CD4-positive, alpha-beta T cell treated with Interleukin-6 at 100 ng/mL for 8 hours (primary cell): ENCODE measurements at places on chromosomes 5 and 9.

- DNase-seq: no peak
These were observed 3.7 kb downstream of the CARD19 start for GRCh38 chr9:93099551-93100275.

DNA sequence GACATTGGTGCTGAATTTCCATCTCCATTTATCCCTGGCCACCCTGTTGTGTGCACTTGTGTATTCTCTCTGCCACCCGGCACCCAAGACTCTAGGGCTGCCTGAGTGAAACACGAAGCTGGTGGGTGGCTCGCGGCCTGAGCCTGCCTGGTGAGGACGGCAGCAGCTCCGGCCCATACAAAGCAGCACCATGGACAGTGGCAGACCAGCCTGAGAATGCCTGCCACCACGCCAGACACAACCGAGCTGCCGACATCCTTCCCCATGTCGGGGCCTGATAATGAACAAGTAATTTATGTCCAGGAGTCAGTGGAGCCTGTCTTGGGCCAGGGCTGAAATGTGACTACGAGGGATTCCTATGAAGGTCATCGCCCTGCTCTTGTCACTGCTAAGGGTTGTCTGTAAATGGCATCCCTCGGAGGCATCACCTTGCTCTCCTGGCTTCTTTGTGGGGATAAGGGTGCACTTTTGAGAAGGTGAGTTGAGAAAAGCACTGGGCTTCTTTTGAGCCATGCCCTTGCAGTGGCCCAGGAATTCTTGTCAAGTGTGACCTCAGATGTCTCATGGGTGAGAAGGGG lies 175.7 kb downstream of the MELK start:
- DNase-seq: no peak

DNA sequence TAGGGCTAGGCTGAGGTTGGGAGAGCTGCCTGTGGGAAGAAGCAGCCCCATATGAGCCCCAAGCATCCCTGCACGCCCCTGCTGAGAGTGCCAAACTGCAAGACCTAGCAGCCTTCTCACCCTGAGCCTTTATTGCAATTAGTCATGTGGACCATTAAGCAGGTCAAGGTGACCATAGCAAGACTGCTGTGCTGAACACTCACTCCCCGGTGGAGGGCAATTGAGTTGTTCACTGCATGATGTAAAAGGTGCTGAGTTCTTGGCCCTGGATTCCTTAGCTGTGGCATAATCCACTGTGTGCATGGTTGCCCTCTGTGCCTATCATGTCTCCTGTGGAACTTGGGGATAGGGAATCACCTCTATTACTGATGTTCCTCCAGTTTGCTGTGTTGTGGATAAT lies 131.1 kb downstream of the FOXD1 start:
- DNase-seq: no peak

DNA sequence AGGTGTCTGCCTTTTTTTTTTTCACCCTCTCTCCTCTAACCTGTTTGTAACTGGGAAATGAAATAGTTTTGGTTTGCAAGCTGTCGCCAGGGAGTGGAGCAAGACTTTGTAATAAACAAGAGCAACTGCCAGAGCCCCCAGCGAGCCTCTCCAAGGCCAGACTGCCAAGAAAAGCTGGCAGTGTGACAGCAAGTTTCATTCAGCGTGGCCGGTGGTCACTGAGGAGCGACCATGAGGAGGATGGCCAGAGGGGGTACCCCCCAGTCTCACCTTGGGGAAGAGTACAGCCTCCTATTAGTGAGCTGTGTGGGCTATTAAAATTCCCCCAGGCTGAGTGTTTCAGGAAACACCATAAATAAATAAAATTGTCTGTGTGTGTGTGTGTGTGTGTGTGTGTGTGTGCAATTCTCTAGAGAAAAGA lies 49.9 kb downstream of the ZFAND5 start:
- no peak for DNase-seq

DNA sequence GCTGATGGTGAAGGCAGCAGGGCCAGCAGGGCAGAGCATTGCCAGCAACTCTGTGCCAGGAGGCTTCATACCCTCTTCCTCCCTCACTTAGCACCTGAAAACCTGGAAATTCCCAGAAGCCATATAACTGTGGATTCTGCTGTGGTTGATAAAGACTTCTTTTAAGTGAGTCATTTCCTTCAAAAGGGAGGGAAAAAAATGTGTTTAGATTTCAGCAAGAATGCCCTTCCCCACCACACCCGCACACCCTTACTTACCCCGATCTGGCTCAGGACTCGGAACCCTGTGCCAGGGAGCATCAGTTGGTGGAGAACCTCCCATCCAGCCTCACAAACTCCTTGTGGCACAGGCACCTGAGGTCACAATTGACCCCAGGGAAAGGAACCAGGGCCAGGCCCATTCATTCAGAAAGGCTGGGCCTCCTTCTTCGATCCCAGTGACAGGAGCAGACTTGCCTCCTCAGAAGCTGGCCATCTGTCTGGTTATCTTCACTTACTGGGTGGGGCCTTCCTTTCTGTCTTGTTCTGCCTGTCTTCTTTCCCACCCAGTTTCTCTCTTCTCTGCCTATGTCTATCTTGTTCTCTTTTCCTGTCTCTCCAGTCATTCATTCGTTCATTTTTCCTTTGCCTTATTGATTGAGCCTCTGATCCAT lies 62.6 kb downstream of the PLAC8L1 start:
- no peak for DNase-seq

DNA sequence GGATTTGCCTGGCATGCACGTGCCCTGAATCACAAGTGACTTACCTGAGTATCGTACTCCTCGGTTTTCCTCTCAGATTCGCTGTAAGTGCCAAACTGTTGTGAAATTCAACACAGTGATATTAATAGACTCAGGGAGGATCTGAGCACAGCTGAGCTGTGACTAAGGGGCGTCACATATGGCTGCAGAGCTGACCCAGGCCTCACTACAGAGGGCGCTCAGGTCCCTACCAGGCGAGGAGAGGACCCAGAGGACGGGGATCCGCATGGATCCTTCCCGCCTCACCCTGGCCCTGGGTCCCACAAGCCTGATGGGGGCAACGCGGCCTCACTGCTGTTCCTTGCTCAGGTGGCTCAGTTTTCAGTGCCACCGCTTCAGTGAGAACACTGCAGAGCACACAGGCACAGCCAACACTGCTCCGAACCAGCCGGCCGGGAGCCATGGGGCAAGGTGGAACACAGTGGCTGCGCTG lies 20.1 kb downstream of the CLPTM1L start:
- no peak for DNase-seq

DNA sequence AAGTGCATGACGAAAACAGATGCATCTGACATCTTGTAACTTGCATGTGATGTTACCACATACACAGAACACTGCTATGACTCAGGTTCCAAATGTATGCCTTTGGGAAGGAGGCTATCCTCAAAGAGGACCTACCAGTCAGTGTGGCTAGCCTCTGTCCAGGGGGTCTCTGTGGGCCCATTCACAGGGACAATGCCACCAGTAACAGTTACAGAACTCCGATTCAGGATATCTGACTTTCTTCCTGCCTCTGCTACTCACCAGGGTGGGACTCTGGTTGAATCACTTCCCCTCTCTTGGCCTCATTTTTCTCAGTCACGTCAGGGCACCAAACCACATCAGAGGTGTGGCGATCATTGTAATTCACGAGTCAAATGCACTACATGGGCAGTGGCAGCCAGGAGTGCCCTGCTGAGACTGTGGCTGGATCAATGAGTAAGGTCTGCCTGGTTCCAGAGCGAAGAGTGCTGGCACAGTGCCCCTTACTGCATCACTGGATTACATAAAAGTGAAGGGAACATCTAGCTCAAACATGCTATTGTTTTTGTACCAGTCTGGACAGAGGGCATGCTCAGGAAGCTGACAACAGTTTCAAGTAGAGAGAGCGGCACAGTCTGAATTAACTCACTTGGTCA lies 13.2 kb downstream of the ATOX1 start:
- DNase-seq: peak; percentile 36

GRCh38 chr5:80569961-80570786 lies at the start of gene ANKRD34B:
TSS of gene ANKRD34B (minus strand) at chr5:80570280. CDS start at chr5:80560019, 10,261 bp downstream.
- no peak for DNase-seq

- no peak for DNase-seq
These were observed 14.1 kb upstream of the TNFAIP8 start for GRCh38 chr5:119341452-119342349.

DNA sequence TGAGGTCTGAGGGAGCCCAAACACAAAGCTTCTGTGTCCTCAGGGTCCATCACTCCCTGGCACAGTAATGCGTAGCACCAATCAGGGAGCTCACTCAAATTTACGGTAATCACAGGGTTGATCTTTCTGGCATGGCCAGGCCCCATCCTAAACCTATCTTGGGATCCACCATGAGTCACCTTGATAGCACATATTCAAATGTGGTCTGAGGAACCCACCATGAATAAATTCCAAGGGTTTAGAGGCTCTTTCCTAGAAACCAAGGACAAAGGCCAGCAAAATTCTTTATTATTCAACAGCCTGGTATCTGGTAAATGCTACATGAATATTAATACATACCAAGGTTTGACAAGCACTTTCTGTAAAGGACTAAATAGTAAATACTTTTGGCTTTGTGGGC lies 254.5 kb downstream of the TLR4 start:
- DNase-seq: no peak

- DNase-seq: no peak
These were observed 65.0 kb upstream of the SUB1 start for GRCh38 chr5:32520356-32520755.

DNA sequence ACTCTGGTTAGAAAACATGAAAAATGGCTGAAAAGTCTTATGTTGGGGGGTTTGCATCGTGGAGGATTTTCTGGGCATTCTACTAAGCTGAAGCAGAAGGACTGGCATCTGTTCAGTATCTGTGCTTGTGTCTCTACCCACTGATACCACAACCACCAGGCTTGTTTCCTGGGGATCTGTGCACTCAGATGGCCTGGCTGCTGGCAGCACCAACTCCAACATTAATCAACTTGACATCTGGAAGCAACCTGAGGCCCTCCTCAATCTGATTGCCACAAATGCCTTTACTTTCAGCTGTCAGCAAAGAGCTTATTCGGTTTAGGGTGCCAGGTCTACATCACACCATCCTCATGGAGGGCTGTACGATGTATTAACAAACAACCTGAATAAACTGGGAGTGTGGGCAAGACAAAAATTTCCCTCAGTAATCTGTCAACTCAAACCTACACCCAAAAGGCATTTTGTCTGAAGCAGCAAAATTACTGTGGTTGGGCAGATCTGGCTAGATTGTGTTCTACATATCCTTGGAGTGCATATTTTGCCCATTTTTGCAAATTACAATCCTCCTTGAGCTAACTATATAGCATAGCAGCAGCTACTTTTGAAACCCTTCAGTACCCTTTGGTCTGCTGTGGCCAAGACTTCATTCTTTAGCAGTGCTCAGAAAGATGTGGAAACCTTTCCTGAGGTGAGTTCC lies 74.6 kb downstream of the FOXD1 start:
- DNase-seq: no peak

DNA sequence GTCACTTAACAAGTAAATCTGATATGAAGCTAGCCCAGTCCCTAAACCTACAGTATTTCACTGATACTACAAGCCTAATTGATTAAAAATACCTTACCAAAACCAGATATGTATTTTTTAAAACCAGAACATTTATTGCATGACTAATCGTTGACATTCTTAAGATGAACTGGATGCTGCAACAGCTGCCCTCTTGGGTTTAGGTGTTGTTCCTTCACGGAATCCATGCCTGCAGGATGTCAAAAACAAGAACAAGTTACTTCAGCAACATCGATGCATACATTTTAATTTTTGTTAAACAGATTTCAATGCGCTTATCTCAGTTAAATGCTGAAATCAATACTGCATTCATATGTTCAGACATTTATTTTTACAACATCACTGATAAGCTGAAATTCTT lies 2.7 kb downstream of the RPL37 start:
- no peak for DNase-seq

DNA sequence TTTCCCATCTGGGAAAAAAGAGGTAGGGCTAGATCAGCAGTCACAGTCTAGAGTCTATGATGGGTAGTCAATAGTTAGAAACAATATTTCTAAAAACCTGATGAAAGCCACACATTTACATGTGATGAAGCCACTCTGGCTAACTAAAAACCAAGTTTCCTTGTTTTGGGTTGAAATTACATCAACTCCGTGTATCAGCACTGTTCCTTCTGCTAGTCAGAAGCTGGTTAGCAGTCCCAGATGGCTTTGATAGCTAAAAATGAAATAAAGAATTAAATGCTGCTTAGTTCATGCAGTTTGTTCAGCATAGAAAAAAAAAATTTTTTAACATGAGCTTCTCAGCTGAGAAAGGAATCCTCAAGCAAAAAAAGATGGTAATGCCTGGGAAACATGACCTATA lies 136.7 kb downstream of the FAM114A2 start:
- DNase-seq: no peak

DNA sequence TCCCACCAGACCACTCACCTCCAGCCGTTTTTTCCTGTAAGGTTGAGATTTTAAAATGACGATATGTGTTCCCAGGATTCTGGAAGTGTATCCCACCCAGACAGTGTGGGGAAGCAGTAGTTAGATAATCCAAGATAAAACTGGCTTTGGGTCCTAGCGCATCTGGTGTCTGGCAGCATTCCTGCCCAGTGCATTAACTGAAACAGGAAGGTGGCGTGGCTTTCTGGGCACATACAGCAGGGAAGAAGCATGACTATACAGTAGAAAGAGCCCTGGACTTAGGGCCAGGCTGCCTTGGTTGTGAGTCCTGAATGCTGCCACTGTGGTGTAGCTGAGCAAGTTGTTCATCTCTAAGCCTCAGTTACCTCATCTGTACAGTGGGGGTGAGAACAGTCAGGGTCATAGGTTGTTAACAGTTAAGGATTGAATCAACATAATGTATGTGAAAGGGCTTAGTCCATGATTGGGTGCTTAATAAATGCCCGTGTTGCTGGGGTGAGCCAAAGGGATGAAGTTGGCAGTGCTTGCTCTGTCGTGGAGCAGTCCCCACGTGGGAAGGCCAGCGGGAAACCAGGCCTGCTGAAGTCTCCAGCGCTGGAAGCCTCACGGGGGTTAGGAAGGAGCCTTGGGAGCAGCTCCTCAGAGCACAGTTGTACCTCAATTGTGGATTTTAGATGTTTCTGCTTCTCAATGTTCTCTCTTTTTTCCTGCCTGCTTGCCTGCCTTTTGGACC lies 18.0 kb downstream of the CLTA start:
- DNase-seq: no peak

DNA sequence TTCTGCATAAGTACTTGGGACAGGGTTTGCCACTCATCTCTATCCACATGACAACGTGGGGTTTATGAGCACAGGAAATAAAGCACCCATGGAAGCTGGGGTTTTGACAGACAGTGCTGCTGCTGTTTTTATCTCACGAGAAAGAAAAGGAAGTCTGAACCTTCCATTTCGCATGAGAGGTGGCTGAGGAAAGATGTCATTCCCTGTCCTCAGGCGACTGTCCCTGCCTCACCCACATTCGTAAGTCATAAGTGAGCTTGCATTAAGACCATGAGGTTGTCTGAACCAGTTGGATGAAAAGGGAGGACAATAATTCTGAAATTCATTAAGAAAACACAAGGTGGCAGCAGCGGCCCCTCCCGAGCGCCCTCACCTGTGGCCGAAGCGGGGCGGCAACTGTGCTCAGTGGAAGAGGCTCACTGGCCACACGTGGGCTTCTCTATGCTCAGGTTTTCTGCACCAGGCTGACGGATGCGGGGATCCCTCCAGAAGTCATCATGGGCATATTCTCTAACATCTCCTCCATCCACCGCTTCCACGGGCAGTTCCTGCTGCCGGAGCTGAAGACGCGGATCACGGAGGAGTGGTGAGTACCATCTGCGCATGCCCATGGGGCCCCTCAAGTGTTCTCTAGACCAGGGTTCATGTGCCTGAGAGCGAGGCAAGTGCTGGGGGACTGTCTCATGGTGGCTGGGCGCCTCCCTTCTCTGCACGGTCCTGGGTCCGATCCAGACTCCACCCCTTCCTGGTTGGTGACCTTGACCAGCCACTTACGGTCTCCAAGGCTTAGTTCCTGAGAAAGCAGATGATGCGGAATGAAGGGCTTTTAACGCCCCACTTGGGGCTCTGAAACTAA lies 54.7 kb upstream of the SUSD3 start:
- peak; percentile 66 for DNase-seq
